ENCODE measurements at places on chromosomes 12 and 14.

DNA sequence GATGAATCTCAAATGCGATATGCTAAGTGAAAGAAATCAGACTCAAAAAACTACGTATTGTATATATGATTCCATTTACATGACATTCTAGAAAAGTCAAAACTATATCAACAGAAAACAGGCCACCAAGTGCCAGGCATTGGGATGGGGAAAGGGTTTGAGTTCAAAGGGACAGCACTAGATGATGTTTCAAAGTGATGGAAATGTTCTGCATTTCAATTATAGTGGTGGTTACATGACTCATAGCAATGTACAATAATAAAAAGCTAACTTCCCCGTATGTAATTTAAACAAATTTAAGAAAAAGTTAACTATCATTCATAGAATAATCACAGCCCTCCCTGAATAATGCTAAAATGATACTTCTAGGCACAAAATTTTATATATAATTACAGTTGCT, 13.5 kb downstream of the HECTD1 start:
- DNase-seq: peak; percentile 43

DNA sequence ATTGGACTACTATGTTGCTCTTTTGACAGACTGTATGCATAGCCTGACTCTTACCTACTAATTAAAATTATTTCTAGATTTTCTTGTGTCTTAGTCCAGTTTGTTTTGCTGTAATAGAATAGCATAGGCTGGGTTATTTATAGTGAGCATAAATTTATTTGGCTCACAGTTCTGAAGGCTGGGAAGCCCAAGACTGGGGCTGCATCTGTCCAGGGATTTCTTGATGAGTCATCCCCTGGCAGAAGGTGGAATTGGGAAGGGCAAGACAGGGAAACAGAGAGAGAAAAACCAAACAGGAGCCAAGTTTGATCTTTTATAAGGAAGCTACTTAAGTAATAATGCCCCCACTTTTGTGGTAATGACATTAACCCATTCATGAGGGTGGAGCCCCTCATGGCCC, 759.2 kb upstream of the LRFN5 start:
- no peak for DNase-seq

DNA sequence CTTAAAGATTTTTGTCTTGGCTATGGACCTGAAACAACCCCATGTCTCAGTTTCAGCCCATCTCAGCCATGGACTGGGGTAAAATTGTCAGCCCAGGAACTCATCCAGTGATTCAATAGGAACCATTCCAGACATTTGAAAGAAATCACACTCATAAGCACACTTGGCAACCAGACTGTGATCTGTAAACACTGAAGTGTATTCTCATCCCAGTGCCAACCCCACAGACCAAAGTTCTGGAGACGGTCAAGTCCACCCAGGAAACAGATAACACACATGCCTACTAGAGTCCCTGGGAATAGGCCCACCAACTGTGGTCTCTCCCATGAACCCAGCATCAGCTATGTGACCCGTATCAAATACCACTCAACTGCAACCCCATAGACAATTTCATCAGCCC, 804.6 kb downstream of the TRHDE start:
- no peak for DNase-seq

- DNase-seq: no peak
Observed at GRCh38 chr12:53423597-53423996, at the start of gene AMHR2. TSS of gene AMHR2 (plus strand) at chr12:53423855. CDS start at chr12:53423935, 80 bp downstream.

DNA sequence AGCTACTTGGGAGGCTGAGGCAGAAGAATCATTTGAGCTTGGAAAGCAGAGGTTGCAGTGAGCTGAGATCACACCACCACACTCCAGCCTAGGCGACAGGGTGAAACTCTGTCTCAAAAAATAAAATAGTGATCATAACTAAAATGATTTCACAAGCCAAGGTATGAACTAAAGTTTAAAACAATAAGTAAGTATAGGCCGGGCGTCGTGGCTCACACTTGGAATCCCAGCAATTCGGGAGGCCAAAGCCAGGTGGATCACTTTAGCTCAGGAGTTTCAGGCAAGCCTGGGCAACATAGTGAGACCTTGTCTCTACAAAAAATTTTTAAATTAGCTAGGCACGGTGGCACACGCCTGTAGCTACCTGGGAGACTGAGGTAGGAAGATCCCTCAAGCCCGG, 27.4 kb downstream of the BLTP3B start:
- no peak for DNase-seq

- no peak for DNase-seq
Observed at GRCh38 chr12:34604227-34604626, 581.9 kb downstream of the ALG10 start.

DNA sequence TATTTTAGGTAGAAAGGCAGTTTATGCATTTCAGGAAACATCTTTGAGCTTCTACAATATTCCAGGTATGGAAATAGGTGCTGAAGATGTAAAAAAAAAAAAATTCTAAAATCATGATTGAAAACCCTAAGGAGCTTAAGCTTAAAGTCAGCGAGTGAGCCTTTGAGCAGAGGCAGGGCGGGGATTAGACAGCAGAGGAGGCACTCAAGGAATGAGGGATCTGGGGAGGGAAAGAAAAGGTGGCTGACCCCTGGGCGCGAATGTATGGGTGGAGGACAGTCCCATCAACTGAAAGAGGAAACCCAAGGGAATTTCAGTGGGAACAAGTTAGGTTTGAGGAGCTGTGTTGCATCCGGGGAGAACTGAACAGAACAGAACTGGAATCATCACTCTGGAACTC, 6.4 kb upstream of the PTMS start:
- DNase-seq: no peak

DNA sequence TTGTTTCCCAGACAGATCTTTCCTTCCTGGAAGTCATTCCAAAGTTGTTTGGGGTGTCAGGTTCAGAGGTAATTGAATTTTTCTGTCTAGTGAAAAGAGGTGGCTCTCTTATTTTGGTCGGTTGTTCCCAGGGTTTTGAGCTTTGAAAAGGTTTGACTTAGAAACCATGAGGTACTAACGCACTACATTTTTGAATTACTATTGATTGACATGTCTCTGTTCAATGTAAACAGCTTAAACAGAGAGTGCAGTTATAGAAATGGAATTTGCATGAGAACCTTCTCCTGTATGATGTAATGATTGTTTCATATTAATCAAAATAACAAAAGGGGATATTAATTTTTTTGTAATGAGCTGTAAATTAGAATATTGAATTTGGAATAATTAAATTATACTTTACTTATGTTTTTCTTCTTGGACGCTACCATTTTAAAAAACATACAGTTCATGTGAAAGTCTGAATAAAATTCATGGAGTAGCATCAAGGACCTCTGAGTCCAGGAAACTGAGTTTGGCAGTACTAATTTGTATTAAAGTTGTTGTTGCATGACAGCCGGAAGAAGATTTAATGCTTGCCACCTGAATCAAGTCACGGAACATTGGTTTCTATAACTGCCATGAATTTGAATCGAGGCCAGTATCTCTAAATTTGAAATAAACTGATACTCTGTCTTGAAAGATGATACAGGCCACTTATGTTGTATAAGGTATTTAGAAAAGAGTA, 41.7 kb downstream of the NPAS3 start:
- DNase-seq: no peak

DNA sequence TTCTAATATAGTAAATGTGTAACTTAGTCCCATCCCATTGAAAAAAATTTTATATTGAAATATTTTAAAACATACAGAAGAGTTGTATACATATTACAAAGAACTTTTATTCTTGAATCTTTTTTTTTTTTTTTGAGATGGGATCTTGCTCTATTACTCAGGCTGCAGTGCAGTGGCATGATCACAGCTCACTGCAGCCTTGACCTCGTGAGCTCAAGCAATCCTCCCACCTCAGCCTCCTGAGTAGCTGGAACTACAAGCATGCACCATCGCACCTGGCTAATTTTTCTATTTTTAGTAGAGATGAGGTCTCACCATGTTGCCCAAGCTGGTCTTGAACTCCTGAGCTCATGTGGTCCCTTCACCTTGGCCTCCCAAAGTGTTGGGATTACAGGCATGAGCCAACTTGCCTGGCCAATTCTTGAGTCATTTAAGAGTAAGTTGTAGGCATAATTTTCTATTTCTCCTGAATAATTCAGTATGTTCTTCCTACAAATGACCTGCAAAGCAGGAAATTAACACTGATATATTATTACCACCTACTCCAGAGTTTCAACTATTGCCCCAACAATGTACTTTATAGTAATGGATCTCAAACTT, 153.0 kb upstream of the BMP4 start:
- no peak for DNase-seq

DNA sequence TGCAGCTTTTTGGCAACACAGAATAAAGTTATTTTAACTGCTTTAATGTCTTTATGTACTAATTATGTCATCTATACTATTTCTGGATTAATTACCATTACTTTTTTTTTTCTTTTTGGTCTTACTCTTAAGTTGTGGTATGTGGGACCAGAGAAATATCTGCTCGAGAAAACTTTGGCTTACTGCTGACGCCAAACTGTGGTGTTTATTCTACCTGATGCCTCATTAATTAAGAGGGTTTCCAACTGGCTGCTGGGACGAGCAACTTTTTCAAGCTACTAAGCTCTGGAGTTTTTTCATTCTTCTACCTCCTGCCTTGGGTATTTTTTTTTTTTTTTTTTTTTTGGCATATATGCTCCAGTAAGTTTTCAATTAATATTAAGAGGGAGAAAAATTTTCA, 1257.5 kb downstream of the FSCB start:
- no peak for DNase-seq

GRCh38 chr14:102831163-102831804, 54.0 kb downstream of the TRAF3 start:
- no peak for DNase-seq

GRCh38 chr12:64065881-64066451, 156.1 kb downstream of the KICS2 start:
- peak; percentile 47 for DNase-seq

DNA sequence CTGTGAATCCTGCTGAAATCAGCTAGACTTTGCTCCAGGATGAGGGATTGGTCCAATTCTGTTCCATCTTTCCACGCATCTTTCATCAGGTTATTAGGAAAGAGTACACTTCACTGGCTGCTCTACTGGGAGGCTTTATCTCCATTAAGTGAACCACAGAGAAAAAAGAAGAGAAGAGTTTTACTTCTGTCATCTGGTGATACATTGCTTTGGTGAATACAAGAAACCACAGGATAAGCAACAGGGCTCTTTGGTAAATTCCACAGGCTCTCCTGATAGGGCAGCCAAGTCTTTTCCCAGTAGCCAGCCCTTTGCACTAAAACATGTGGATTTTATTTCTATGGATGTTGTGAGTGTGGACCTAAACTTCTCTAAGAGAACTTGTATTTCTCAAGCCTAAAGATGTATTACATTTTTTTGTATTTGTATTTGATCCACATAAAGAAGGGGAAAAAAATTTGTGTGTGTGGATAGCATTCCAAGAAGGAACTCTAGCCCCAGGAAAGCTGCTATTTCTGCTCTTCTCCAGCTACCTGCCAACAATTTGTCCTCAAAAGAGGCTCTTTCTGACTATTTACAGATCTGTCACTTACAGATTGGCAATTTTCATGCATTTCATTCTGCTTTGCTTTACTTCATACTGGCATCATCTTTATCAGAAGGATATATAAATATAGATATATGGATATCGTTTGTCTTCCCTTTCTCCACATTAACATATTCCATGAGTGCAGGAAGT, 1117.6 kb upstream of the TMEM132C start:
- peak; percentile 83 for DNase-seq

GRCh38 chr14:78425782-78426181, 255.6 kb downstream of the NRXN3 start:
- DNase-seq: no peak

DNA sequence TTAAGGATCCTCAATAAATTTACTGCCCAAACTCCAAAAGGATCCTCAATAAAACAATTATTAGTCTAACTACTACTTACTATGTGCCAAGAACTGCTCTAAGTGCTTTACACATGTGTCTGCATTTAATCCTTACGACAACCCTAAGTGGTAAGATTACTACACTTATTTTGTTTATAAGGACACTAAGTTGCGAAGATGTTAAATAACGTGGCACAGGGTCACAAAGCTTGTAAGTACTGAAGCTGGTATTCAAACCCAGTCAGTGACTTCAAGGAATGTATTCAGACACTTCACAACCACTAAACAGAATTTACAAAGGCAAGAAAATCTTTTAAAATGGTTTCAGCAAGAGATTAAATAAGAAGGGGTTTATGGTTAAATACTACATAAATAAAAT, 13.0 kb downstream of the FERMT2 start:
- no peak for DNase-seq

- no peak for DNase-seq
Observed at GRCh38 chr12:131164096-131164872, 210.6 kb downstream of the ADGRD1 start.

DNA sequence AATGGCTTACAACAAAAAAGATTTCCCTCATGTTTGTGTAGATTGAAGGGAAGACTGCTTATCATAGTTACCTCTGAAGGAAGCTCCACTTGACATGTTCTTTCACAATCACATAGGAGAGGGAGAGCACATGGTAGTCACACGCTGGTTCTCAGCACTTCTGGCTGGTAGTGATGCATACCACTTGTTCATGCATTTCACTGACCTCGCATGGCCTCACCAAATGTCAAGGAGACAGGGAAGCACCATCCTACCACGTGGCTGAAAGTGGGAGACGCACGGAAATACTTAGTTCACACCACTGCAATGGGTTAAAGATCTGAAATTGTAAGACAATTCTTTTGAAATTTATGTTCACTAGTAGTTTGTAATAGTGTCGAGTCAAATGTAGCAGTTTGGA, 74.0 kb downstream of the PDE3A start:
- DNase-seq: no peak

- no peak for DNase-seq
Observed at GRCh38 chr12:65450625-65451024, 172.1 kb downstream of the MSRB3 start.

DNA sequence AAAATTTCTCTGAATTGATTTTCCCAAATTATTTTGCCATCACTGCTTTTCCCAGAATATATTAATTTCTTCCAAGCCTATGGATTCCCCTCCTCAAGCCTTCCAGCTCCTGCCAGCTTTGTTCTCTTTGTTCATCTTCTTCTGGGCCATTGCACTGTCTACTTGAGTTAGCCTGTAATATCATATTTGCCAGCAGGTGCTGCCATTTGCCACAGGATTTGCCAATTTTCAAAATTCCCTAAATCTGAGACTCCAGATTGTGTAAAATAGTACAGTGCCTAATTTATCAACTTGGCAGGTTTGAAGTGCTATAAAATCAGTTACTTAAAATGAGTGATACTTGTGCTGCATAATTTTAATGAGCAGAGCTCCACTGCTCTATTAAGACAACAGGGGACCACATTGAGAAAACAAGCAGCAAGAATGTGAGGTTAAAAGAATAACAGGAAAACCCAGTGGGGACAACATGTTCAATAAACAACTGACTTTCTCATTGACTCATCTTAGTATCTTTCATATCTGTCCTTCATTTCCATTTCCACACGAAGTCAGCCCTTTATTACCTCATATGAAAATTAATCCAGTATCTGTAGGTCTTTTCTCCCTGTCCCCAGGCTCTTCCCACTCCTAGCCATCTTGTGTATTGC, 84.6 kb upstream of the CCDC196 start:
- no peak for DNase-seq

- DNase-seq: no peak
Observed at GRCh38 chr14:69932391-69932790, 53.2 kb downstream of the SMOC1 start.

DNA sequence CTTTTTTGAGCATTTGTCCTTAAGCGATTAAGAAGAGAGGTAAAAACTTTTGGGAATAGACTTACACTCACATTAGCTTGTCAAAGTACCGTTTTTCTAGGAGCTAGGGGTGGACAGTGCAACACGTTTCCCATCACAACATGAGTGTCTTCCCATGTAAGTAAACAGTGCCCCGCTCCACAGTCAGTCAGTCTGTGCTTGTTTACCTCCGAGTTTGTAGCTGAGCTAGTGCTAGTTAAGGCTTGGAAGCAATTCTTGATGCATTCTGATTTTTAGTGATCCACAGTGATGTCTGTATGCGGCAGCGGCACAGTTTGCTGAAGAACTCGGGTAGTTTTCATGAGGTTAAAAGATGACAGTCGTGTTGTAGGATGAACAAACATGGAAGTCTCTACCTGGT, 941 bp downstream of the ZDHHC17 start:
- DNase-seq: peak; percentile 3

All from fibroblast of skin of right biceps (primary cell).